ENCODE measurements at places on chromosomes 12 and 14. TPM values are rescaled to one million over a fixed set of nuclear protein-coding genes. Genes with fewer than 3 reads are reported as not detected.

TAS2R7 gene
- not detected for total RNA-seq

- no peak for DNase-seq
These were observed 489.8 kb upstream of the FLRT2 start for GRCh38 chr14:85040046-85040685.

MGAT4C gene
- total RNA-seq, result not detected

GRCh38 chr12:103105971-103106597 is 148.6 kb downstream of the ASCL1 start:
- no peak for DNase-seq

DNA sequence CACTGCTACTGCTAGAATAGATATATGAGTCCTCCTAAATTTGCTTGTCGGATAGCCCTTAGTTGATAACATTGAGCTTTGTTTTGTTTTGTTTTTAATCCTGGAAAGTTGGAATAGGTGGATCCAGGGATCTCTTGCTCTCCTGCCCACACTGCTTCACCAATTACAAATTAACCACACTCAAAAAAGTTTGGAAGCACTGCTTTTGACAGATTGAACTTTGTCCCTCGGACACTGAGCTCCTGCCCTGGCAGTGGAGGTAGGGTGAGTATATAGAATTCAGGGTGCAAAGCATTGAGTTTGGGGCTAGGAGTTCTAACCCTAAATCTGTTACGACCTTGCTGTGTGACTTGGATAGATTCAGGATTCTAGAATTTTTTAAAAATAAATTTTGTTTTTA is 15.1 kb upstream of the SYNDIG1L start:
- DNase-seq, result no peak

Measured in K562 (cell line).